Esophagus mucosa (tissue), 1 donor: ENCODE measurements at places on chromosomes 3 and 15.
A peak's percentile ranks its signal among the peaks of the same experiment; 100 is the strongest.

DNA sequence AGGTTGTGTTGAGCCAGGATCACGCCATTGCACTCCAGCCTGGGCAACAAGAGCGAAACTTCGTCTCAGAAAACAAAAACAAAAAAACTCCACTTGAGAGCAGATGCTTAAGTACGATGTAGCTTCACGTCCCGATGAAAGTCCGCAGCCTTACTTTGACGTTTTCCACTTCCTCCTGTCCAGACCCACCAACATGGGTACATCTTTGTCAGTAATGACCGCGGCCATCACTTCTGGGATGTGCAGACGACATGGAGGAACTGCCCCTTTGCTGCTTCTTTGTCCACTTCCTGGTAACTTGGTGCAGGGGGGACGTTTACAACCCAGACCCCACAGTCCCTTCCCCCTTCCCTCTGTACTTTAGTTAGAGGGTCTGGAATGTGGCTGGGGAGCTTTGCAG, 48.7 kb downstream of the CRABP1 start:
- ATAC-seq, result no peak

DNA sequence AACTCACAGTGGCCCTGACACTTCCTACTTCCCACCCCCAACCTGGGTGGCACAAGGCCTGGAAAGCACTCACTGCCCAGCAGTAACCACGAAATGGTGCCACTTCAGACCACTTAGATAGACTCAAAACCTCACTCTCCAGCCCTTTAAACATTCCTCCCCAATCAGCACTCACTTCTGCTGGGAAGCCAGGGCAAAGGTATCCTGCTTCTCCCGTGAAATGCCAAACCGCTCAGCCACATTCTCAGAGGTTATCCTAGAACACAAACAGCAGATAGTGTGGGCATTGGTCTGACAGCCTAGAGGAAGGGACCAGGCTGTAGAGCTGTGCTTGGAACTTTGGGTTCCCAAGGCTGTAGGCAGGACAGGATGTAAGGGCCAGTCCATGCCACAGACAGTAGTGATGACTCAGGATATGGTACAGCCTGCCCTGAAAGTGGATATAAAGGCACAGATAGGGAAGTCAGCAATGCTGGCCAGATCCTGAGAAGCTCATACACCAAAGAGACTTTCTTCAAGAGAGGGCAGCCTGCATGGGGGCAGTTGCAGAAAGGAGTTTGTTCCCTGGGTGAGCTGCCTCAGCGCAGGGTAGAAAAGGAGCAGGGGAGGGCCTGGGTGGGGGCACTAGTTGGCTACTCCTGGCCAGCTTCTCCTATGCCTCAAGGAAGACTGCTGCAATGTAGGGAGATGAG, 9.2 kb downstream of the ACAA1 start:
- ATAC-seq, result no peak

DNA sequence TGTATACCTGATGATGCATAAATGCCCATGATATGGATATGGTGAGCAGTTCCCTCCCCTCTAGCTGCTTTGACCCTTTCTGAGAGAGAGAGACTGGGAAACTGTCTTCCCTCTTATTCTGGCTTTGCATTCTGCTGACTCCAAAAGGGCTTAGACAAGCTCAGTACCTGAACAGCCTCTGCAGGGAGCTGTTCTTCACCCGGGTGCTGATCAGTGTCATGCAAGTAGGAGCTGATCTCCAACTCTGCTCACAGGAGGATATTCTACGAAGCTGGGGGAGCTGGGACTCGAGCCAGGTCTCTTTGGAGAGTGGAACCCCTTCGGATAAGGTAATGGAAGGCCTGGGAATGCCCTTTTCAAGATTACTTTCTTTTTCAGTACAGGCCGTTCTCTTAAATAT, 237.1 kb downstream of the RYR3 start:
- peak; percentile 59 for ATAC-seq

DNA sequence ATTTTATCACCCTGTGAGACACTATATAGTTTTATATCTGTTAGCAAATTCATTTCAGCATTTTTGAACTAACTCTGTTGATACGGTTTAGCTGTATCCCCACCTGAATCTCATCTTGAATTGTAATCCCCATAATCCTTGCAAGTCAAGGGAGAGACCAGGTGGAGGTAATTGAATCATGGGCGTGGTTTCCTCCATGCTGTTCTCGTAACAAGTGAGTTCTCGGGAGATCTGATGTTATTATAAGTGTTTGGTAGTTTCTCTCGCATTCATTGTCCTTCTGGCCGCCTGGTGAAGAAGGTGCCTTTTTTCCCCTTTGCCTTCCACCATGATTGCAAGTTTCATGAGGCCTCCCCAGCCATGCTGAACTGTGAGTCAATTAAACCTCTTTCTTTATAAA, 53.2 kb upstream of the TMC3 start:
- ATAC-seq, result no peak

DNA sequence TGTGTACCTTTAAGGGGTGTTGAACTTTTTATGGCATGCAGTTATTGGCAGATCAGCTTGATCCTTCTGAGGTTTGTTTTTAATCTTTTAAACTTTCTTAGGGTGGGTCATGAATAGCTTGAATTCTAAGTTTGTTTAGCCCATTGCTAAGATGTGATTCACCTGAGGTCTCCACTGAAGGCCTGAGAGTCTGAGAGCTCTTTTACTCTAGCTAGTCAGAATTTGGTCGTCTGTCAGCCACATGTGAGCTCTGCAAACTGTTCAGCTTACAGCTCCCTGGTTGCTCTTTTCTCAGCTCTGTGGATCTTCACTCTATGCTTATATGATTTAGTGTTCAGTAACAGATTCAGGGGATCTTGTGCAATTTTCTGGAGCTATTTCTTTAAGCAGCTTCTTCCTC, 161.3 kb downstream of the ABHD5 start:
- no peak for ATAC-seq

- no peak for ATAC-seq
Observed at GRCh38 chr15:35596285-35596684, 50.3 kb upstream of the DPH6 start.

DNA sequence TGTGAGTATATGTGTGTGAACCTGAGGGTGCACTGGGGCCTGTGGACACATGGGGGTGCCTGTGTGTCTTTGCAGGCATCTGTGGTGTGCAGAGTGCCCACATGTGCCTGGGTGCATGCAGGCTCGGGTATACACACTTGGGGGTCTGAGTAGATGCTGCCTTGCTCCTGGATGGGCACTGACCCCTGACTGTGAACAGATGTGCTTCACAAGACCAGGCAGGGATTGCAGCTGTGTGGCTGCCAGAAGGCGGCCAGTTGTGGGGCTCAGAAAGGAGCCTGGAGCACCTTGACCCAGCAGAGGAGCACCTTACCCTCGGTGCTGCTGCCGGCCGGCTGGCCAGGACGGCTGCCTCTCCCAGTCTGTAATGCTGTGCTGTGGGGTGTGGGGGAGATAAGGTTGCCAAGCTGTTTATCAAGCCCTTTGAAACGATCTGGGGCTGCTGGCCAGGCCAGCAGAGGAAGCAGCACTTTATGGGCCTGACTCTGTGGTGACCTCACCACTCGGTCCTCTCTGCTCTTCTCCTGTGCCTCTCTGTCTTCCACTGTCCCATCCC, 55.5 kb upstream of the MRPS22 start:
- ATAC-seq, result no peak
